DMS 273 treated with DMSO at 0.1 percent for 48 hours (cell line): ENCODE measurements at places on chromosomes 1 and 21.
A peak's percentile ranks its signal among the peaks of the same experiment; 100 is the strongest.

DNA sequence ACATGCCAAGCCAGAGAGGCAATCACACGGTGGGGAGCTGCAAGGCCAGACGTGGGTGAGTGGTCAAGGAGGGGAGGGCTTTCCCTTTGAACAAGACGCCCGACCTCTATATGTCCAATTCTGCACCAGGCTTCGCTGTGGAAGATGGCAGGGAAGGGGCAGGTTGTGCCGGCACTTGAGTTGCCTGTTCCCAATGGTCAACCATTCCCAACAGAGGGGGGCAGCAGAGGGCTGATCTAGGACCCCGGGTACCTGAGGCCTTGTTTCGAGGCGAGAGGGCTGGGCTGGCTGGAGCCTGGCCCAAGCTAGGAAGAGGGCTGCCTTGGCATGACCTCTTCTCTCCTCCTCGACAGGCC lies 64.9 kb downstream of the TMEM53 start:
- DNase-seq: no peak

GRCh38 chr1:204891860-204892259 lies 21.2 kb downstream of the NFASC start:
- no peak for DNase-seq

DNA sequence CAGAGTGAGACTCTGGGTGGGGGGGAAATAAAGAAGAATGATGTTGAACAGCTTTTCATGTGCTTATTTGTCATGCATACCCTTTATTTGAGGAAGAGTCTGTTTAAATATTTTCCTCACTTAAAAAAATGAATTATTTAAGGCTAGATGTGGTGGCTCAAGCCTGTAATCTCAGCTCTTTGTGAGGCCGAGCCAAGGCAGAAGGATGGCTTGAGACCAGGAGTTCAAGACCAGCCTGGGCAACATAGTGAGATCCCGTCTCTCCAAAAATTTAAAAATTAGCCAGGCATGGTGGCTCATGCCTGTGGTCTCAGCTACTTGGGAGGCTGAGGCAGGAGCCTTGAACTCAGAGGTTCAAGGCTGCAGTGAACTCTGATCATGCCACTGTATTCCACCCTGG lies 25.4 kb downstream of the SLC30A1 start:
- no peak for DNase-seq

DNA sequence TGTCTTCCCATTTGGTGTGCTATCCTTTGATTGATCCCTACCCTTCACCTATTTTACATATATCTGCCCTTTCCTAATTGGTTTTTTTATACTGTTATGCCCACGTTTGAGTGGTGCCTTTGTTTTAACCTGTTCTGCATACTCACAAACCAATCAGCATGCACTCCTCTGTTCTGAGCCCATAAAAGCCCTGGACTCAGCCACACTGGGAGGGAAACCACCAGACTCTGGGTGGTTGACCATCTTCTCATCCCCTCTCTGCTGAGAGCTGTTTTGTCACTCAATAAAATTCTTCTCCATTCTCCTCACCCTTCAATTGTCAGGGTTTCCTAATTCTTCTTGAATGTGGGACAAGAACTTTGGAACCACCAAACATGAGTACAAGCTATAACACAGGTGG lies 989.8 kb downstream of the ADGRL2 start:
- DNase-seq: no peak

DNA sequence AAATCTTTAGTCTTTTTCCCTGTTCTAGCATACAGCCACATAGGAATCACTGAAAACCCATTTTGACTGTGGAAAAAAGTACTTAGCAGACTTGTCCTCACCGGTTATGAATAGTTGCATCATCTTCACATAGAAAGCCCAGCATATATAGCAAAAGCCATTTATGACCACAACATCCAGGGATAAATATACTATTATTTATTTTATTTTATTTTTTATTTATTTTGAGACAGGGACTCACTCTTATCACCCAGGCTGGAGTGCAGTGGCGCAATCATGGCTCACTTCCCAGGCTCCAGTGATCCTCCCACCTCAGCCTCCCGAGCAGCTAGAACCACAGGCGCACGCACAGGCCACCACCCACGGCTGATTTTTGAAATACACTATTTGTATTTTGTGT lies 175.3 kb downstream of the GALNT2 start:
- DNase-seq: no peak

GRCh38 chr1:28740118-28740517 lies 3.4 kb downstream of the YTHDF2 start:
- no peak for DNase-seq

DNA sequence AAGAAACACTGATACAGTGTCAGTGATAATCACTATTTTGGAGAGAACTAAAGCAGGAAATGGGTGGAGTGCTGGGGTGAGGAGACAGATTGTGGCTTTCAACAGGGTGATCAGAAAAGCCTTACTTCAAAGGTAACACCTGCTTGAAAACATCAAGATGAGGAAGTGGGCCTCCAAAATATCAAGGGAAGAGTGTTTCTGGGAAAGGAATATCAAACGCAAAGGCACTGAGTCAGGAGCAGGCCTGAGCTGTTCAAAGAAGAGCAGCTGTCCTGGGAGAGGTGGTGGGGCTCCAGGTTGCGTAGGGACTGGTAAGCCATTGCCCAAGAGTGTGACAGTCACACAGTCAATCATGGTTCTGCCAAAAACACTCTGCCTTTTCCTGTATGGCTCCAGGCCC lies 47.1 kb upstream of the ATP1A1 start:
- no peak for DNase-seq

GRCh38 chr1:68826836-68827235 lies 330.0 kb upstream of the DEPDC1 start:
- DNase-seq: no peak

DNA sequence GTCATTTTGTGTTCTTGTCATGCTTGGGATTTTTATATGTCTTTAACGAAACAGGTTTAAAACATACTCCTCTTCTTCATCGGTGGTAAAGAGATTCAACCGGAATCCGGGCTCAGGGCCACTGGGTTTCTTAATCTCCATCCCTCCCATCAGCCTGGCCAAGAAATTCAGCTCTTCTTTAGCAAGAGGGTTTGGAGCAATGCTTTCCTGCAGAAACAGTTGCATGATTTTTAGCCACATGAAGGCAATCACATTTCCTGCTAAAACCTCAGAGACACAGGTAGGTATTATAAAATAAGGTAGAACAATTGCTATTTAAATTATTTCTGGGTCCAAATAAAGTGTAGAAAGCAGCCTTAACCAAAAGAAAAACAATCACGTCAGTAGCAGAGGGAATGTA lies 22.7 kb upstream of the LSM10 start:
- no peak for DNase-seq

DNA sequence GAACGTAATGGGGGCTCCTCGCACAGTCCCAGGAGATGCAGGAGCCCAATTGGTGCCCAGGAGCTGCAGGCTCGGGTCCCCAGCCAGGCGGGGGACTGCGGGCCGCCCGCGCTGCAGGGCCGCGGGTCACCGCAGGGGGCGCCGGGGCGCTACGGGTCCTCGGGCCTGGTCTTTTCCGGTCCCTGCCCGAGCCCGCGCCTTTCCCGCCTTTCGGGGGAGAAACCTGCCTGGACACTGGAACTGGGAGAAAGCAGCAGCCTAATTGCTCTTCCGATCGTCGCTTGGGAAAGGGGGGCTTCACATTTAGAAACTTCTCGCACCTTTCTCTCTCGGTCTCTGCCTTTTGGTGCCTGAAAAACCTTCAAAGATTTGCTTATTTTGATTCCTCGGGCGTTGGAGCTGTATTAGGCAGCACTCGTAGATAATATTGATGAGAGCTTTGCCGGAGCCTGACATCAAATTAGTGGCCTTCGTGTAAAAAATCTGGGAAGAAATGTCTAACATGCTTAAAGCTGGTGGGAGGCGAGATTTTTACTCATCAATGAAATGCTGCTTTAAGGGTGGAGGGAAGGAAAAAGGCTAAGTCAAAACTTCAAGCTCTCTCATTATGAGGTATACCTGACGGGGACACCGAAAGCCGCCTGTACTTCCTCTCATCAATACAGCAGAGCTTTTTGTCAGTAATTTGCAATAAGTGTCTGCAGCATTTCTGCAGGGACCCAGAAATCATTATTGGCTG lies 12.6 kb upstream of the BARHL2 start:
- DNase-seq: no peak

- DNase-seq: no peak
Measured at GRCh38 chr1:168734271-168734670, 5.3 kb upstream of the DPT start.

GRCh38 chr1:43952731-43953346 lies 6.1 kb downstream of the IPO13 start:
- peak; percentile 47 for DNase-seq

- no peak for DNase-seq
Measured at GRCh38 chr1:31306278-31306677, 9.4 kb downstream of the ZCCHC17 start.

DNA sequence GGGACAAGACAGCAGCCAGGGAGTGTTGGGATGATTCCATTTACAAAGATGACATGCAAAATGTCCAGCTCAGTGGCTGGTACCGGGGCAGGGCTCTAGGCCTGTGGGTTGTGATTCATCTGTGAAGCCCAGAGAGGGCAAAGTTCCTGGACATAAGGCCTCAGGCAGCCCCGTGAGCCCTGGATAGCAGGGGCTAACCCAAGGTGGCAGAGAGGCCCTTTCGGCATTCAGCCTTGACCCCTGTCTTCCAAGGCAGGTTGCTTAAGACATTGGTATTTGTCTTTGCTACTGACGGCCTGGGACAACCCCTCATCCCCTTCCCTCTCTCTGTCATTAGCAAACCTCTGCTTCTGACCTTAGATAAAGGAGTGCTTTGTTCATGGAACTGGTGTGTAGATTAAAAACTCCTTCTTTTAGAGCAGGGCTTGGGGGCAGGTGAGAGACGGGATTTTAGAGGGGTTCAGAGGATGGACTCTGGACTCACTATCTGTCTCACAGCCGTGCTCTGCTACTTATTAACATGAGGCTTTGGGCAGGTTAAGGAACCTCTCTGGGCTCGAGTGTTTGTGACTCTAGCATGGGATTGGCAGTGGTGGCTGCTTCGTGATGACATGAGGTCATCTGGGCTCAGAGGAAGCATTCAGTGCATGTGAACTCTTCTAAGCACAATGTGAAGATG lies 36.3 kb downstream of the TMEM51 start:
- no peak for DNase-seq

GRCh38 chr1:182143825-182144645 lies 82.5 kb upstream of the ZNF648 start:
- peak; percentile 7 for DNase-seq

GRCh38 chr1:195096051-195096521 lies 1512.2 kb downstream of the KCNT2 start:
- DNase-seq: no peak

DNA sequence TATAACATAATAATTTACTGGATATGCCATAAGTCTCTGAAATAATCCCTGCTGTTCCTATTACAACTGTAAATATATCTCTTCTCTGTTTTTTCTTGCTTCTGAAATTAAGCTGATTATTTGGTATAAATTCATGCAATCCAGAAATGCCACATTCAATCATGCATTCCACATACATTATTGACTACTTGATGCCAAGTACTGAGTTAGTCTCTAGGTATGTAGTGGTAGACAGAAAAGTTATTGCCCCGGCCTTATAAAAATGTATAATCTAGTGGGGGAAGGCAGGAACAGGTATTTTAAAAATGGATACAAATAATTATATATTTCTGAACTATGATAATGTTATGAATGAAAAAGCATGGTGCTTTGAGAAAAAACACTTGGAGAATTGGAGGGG lies 338.6 kb upstream of the SNX7 start:
- no peak for DNase-seq

- DNase-seq: no peak
Measured at GRCh38 chr1:230031131-230031530, 35.9 kb upstream of the GALNT2 start.

- DNase-seq: no peak
Measured at GRCh38 chr1:110492573-110492972, 26.4 kb downstream of the KCNA10 start.

GRCh38 chr1:156295391-156295947 lies at the start of gene GLMP:
Gene GLMP, minus strand, starts transcription at chr1:156295679. Its CDS starts 34 bp downstream, at chr1:156295645.
- DNase-seq: peak; percentile 17

DNA sequence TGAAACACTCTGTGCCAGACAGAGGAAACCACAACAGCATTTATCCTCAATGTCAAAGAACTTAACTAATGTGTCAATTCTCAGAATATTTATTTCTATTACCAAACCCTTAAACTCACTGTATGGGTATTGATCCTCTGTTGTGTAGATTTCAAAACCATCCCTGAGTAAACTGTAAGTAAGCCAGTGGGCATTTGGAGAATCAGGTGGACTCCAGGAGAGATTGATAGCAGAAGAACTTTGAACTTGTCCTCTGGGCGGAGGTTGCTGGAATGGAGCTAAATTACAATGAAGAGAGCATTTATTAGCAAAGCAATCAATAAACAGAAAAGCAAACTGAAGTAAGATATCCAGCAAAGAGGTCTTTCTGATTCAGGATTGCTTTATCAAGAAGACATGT lies 216.1 kb downstream of the USH2A start:
- no peak for DNase-seq

DNA sequence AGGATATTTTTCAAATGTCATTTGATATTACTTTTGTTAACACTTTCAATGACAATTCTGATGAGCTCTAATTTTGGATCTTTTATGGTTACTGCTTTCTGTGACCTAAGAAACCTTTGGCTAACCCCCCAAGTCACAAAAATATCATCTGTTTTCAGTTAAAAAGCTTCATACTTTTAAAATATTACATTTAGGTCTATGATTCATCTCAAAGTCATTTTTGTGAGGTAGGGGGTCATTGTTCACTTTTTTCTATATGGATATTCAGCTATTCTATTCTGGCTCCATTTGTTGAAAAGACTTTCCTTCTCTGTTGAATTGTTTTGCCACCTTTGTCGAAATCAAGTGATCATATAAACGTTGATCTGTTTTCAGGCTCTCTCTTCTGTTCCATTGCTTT lies 44.8 kb downstream of the UCHL5 start:
- no peak for DNase-seq

DNA sequence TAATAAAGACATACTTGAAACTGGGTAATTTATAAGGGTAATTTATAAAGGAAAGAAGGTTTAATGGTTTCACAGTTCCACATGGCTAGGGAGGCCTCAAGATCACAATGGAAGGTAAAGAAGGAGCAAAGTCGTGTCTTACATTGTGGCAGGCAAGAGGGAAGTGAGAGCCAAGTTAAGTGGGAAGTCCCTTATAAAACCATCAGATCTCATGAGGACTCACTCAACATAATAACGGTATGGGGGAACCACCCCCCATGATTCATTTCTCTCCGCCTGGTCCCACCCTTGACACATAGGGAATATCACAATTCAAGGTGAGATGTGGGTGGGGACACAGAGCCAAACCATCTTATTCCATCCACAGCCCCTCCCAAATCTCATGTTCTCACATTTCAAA lies 76.8 kb upstream of the ZNF678 start:
- DNase-seq: no peak

- no peak for DNase-seq
Measured at GRCh38 chr1:227429447-227430359, 111.4 kb upstream of the CDC42BPA start.

- DNase-seq: no peak
Measured at GRCh38 chr1:111973150-111973790, 16.2 kb downstream of the KCND3 start.

GRCh38 chr1:52825868-52826267 lies 16.7 kb upstream of the ZYG11A start:
- no peak for DNase-seq

- DNase-seq: no peak
Measured at GRCh38 chr1:153353226-153353947, 4.3 kb upstream of the S100A9 start.
